Aorta (tissue), 5 donors: ENCODE measurements at places on chromosomes 11 and 22.

DNA sequence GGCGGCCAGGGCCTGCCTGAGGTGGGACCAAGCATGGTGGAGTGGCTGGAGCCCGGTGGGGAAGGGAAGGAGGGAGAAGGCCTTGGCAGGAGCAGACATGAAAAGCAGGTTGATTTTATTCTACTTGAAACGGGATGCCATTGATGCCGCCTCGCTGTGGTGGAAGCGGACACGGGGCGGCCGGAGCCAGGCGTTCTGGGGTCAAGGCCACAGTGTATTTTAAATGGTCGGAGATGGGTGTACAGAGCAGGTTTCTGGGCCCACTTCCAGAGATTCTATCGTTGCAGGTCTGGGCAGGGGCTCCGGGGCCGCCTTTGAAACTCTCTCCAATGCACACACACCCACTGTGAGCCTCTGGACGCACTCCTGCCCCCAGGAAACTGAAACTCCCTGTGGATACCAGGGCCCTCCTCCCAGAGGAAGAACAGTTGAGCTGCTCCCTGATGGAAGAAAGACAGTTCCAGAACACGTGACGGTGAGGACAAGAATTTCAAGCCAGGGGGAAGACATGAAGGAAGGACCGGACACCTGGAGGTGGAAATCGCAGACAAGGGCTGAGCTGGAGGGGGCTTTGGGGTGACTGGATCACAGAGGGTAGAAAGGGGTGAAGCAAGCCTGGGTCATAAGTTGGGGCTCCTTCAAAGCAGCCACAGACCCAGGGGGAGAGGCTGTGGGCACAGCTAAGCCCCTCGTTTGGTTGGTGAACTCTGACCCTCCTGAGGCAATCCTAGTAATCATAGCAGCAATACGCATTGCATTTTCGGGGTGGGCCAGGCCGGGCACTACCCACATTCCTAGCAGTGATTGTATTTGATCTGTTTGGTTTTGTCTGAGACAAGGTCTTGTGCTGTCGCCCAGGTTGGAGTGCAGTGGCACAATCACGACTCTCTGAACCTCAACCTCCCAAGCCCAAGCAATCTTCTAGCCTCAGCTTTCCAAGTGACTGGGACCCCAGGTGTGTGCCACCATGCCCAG lies 12.3 kb upstream of the LINC01488 start:
- H3K27me3 ChIP-seq = no peaks in the 10 kb centered on the region
- no peak overlapping the region for H3K27ac ChIP-seq
- DNase-seq = peak; percentile 38
- H3K4me1 ChIP-seq = no peaks in the 10 kb centered on the region

GRCh38 chr11:68406324-68407313 lies 53.9 kb upstream of the PPP6R3 start:
- H3K27ac ChIP-seq = no peak overlapping the region
- peaks cover 16% of the 10 kb centered on the region for H3K36me3 ChIP-seq
- no peak for DNase-seq
- H3K4me1 ChIP-seq = no peaks in the 10 kb centered on the region
- H3K4me3 ChIP-seq = no peak overlapping the region
- H3K27me3 ChIP-seq = no peaks in the 10 kb centered on the region

DNA sequence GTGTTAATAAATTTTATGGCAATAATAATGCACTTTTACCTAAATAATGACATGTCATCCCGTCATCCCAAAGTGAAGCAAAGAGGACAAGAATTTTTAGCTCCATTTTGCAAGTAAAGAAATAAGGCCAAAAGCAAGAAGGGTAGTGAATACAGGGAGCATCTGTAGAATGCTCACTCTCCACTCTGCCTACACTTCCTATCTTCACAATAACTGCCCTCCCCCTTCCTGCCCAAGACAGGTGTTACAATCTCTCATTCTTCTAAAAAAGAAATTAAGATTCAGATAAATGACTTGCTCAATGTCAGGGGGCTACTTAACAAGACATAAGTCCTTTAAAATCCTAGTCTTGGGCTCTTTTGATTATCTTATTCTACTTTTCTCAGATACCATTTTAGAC lies 8.9 kb downstream of the RDX start:
- no peak overlapping the region for H3K4me3 ChIP-seq
- no peaks in the 10 kb centered on the region for H3K36me3 ChIP-seq
- no peaks in the 10 kb centered on the region for H3K27me3 ChIP-seq
- no peak overlapping the region for H3K27ac ChIP-seq

DNA sequence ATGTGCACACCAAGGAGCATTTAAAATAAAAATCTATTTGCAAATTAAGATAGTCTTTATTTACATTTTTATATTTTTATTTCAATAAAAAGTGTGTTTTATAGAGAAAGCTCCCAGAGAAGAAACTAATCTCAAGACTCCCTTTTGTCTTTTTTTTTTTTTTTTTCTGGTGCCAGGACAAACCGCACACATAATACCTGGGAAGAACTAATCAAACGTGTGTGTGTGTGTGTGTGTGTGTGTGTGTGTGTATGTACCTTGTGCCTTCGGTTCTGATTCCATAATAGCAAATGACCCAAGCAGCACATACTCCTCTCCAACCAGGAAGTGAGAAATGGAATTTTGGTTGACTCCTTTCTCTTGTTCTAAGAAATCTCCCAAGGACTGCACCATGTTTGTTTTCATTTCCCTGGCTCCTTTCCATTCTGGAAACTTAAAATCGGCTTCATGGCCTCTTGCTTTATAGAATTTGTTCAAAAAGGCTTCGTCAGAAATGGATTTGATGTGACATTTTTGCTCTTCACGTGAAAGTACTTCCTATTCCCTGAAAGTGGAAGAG lies 65.3 kb downstream of the ST3GAL4 start:
- H3K27me3 ChIP-seq = no peaks in the 10 kb centered on the region
- DNase-seq = no peak
- no peaks in the 10 kb centered on the region for H3K36me3 ChIP-seq
- H3K27ac ChIP-seq = no peak overlapping the region
- H3K4me3 ChIP-seq = no peak overlapping the region

GRCh38 chr22:24951942-24952836 lies at the start of gene KIAA1671:
TSS of gene KIAA1671 (plus strand) at chr22:24952716. CDS start at chr22:25028000, 75,284 bp downstream.
- no peak within 1 kb of the TSS for H3K27ac ChIP-seq
- peak; percentile 94 for DNase-seq
